ENCODE measurements at places on chromosomes 2 and 18.
A peak's percentile ranks its signal among the peaks of the same experiment; 100 is the strongest.

- DNase-seq, result no peak
Measured at GRCh38 chr2:226797289-226797988, 2.2 kb downstream of the IRS1 start.

DNA sequence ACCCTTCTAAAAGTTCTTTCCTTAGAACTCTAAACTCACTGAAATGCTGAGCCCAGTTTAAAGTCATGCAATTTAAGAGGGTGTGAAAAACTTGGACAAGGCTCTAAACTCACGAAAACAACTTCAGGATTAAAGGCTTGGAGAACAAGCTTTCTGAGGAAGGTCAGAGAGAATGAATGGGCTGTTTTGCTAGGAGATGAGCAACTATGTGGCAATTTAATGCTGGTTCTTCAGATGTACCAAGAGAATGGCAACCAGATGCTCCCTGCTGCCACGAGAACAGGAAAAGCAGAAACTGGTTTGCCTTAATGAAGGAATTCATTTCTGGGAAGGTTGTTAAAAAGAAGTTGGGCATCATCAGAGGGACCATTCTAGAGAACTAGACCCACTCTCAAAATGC, 77.8 kb upstream of the PMAIP1 start:
- no peak for DNase-seq

- peak; percentile 98 for DNase-seq
Measured at GRCh38 chr18:76620321-76621170, 125.5 kb upstream of the ZNF516 start.

- no peak for DNase-seq
Measured at GRCh38 chr2:68050353-68050752, 12.5 kb downstream of the C1D start.

- DNase-seq, result no peak
Measured at GRCh38 chr2:46117994-46118393, 179.2 kb upstream of the EPAS1 start.

DNA sequence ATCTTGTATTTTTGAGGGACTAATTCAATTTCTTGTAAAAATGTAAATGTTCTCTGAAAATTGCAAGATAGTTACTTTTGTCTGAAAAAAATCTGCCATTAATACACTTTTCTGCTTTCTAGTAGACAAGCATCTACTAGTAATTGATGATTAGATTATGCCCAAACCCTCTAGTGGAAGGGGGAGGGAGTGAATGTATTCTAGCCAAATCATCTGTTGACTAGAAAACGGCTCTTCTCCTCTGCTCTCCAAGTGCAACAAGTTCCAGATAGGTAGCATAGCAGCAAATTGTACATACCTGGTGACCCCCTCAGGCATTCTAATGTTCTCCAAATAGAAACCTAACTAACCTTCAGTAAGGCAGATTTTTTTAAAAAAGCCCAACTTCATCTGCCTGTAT, 58.6 kb downstream of the RELCH start:
- DNase-seq, result no peak

GRCh38 chr2:102060792-102061191, 69.0 kb downstream of the IL1R2 start:
- DNase-seq, result no peak

GRCh38 chr2:236101311-236101950, 66.8 kb downstream of the GBX2 start:
- DNase-seq, result no peak

- DNase-seq, result no peak
Measured at GRCh38 chr2:128420776-128421175, 102.1 kb upstream of the HS6ST1 start.

GRCh38 chr2:71720596-71721361, 267.4 kb downstream of the DYSF start:
- no peak for DNase-seq

- no peak for DNase-seq
Measured at GRCh38 chr2:198347349-198347748, 543.0 kb downstream of the PLCL1 start.

- DNase-seq, result no peak
Measured at GRCh38 chr2:148949348-148949747, 74.3 kb downstream of the KIF5C start.

DNA sequence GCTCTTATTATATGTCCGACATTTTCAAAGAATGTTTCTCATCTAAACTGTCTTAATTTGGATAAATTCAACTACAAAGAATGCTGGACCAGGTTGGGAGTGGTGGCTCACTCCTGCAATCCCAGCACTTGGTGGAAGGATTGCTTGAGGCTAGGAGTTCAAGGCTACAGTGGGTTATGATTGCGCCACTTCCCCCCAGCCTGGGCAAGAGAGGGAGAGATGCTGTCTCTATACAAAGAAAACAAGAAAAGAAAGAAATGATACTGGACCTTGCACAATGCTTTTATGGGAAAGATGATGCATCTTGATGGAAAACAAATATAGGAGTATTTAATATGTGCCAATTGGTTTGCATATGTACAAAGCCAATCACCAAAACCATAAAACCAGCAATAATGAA, 296.7 kb downstream of the LPIN1 start:
- DNase-seq, result no peak

DNA sequence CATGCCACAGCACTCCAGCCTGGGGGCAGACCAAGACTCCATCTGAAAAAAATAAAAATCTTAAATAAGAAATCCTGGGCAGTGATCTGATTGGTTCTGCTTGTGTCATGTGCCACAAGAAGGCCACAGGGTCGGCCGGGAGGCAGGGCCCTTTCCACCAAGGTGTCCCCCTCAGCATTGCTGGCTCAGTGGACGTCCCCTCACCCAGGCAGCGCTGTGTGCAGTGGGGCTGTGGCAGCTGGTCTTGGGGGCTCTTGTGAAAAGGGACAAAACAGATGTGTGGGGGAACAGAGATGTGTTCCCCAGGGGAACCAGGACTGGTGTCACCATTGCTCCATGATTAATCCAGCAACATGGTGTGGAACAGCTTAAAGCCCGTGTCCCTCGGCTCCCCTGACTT, 60.5 kb downstream of the HS6ST1 start:
- DNase-seq, result no peak

GRCh38 chr2:238004077-238004830, 37.4 kb downstream of the UBE2F start:
- DNase-seq, result no peak

GRCh38 chr2:26668041-26668440, 24.5 kb upstream of the KCNK3 start:
- DNase-seq, result no peak

DNA sequence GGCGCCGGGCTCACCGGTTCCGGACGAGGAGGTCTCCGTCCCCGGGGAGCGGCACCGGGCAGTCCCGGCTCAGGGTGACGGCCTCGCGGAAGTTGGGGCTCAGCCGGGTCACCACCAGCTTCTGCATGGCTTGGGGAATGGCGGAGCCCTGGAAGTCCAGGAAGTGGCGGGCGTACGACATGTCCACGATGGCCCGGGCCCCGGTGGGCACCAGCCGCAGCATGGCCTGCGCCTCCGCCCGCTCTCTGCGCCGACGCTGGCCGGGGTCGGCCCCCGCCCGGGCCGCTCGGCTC, 157 bp downstream of the PTGR3 start:
- no peak for DNase-seq

GRCh38 chr2:8694737-8695136, 12.9 kb downstream of the ID2 start:
- no peak for DNase-seq

DNA sequence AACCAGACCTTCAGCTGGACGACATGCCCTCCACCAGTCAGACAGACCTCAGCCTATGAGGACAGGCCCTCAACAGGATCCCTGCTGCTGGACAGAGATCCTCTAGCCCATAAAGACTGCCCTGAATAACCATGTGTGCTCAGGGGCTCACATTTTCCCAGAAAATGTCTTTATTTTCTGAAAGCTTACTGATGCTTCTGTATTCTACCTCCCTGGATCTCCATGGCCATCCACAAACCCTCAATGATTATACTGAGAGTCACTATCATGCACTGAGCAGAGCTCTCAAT, 1.8 kb upstream of the PTPN18 start:
- no peak for DNase-seq

GRCh38 chr2:37037771-37038170, 46.4 kb downstream of the HEATR5B start:
- no peak for DNase-seq

DNA sequence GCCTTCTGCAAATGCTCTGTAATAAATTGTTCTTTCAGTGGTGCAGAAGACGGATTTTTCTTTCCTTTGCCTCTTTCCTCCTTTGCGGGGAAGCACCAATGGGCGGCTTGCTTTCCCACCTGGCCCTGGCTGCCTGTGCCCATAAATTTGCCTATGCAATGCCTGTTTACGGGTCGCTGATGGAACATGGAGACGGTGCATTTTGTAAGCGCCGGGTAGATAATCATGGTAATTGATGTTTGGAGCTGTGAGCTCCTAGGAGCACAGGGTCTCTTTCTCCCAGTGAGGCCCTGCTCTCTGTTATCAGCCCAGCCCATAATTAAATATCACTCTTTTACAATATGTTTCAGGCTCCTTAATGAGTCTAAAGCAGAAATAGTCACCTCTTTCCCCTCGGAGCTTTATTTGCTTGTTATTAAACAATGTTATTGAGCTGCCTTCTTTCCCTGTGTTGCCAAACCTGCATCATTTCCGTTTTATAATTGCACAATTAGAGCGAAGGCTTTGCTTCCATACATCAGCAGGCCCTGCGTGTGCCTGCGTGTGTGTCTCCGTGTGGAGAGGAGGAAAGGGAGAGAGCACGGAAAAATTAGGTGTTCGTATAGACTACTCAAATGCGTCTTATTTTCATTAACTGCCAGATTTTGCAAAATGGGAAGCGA, 437.4 kb upstream of the POU3F3 start:
- no peak for DNase-seq
